ENCODE measurements at places on chromosomes 6 and 20.

- ATAC-seq, result no peak
Observed at GRCh38 chr20:55424968-55425367, 580.4 kb downstream of the CBLN4 start.

DNA sequence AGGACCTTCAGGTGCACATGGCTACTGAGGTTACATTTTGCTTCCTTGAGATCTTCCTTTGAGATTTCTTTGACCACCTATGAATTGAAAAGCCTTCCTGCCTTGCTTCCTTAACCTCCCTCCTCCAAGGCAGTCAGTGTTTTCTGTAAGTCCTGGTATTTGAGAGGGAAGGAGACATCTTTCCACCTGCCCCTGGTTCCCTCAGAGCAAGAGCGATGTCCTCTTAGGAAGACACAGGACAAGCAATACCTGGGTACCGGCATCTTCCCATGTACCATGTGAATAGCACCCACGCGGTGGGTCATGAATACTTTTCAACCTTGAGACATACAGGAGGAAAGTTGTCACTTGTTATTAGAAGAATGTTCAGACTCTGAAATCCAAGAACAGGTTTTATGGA is 37.1 kb downstream of the GINS1 start:
- ATAC-seq, result no peak

DNA sequence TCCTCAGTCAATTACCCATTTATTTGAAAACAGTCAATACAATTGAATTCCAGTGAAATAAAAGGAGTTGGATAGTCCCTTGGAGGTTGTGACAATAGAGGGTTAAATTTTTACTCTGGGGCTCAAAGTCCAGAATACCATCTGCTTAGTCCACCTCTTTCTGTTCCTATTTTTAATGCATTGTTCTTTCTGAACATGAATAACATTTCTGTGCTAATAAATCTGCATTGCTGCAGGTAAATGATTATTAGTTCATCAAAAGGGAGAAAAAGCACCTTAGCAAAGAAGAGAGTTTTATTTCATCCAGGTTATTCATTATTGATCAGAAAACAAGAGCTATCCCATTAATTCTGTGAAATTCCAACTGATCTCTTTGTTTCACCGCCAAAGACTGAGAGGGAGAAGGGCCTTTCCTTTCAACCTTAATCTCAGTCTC is 166.1 kb upstream of the OLIG3 start:
- no peak for ATAC-seq

- ATAC-seq, result no peak
Observed at GRCh38 chr6:83273596-83273995, 80.4 kb downstream of the RWDD2A start.

DNA sequence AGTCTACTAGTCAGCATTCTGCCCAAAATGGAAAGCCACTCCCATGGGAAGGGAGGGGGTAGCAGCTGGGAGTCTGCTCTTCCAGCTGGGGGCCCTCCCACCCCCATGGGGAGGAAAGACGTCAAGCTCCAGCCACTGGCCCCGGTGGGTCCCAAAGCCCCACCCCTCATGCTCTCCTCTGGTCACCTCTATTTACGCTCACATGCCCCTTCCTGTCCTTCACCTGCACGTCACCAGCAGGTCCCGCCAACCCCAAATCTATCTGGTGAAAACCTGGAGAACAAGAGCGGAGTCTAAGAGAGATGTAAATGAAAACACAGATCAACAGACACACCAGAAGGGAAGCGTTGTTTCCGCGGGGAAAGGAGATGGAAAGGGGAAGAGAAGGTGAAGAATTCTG is 30.0 kb upstream of the ZBP1 start:
- ATAC-seq, result no peak

Measured in stimulated activated memory B cell treated with anti-CD40 and anti-IgM and Interleukin-4, amounts not matched to agents 10 μg/mL and 1 μg/mL and 100 μg/mL, for 72 hours (primary cell).